ENCODE measurements at places on chromosomes 3 and 15.

GRCh38 chr15:85636351-85636750 is 158.4 kb downstream of the KLHL25 start:
- DNase-seq = no peak

GRCh38 chr3:141825216-141826011 is 51.0 kb upstream of the ATP1B3 start:
- DNase-seq = no peak

DNA sequence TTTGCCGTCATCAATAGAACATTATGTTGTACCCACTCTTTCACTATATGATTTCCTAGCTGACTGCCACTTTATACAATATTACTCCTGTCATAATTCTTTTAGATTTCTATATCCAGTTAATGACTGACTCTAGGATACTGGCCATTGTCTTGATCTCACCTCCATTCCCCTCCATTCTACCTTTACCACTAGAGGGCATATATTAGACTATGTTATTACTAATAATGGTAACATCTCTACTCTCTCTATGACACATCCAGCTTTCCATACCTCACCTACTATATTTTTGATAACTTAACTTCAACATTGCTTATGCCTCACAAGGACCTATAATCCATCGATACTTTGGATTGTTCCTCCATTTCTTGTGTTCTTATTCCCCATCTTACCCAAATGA is 31.4 kb upstream of the POU1F1 start:
- DNase-seq = no peak

- DNase-seq = no peak
Observed at GRCh38 chr3:72473156-72473555, 375.1 kb downstream of the SHQ1 start.

DNA sequence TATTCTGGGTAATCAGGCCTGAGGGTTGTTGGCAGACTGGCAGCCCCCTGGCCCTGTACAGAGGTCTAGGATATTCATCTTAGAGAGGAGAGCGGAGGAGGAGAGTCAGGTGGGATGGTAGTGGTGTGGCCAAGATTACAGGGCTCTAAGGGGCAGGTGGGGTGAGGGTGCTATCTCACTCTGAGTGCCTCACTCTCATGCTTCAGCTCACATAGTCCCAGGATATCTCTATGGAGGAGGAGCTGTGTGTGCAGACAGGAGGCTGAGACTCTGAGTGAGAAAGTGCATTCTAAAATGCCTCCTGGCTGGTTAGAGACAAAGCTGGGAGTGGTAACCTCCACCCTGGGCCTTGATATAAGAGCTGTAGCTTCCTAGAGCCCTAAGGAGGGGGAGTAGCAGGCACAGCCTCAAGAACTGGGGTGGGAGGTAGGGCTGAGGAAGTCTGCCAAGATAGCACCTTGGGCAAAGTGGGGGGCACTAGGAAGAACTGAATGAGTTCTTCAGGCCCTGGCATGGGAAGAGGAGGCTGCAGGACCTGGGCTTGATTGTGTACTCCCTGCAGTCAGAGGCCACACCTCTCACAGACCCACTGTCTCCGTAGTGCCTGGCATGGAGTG is 39.9 kb downstream of the CLSTN2 start:
- no peak for DNase-seq

- no peak for DNase-seq
Observed at GRCh38 chr15:46854564-46854963, 862.7 kb upstream of the SEMA6D start.

Data from activated CD4-positive, alpha-beta T cell treated with anti-CD3 and anti-CD28 coated beads, Interleukin-2, amount 50 U/mL, for 1 hour (primary cell).